ENCODE measurements at places on chromosomes 16 and 17.

- no peaks in the 10 kb centered on the region for H3K4me1 ChIP-seq
- H3K27ac ChIP-seq: no peak overlapping the region
- DNase-seq: no peak
- no peak overlapping the region for H3K4me3 ChIP-seq
Observed at GRCh38 chr17:57995076-57995956, 7.3 kb upstream of the VEZF1 start.

DNA sequence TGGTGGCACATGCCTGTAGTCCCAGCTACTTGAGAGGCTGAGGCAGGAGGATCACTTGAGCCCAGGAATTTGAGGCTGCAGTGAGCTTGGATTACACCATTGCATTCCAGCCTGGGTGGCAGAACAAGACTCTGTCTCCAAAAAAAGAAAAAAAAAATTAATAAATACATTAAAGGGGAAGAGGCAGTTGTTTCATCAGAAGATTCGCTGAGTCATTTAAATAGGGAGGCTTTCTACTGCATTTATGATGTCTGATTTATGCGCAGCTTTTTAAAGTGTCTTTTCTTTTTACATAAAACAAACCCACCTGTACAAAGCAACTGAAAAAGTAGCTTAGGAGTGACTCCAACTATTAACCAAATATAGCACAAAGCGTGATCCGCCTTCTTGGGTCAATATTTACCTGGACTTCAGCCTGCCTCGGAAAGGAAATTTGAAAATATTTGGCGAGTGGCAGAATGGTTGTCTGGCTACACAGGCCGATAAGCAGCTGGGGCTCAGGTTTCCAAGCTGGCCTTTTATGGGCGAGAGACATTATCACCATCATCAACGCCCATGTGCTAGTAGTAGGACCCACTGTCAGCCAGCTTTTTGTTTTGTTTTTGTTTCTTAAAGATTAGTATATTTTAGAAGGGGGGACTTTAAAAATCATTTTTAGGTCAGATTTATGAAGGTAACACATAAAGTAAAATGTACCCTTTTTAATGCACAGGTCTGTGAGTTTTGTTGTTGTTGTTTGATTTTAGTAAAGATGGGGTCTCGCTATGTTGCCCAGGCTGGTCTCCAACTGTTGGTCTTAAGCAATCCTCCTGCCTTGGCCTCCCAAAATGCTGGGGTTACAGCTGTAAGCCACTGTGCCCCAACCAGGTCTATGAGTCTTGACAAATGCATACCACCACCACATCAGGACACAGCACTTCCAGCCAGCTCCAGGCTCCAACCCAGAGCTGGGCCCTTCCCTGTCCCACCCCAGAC, 42.5 kb upstream of the RASD1 start:
- H3K27ac ChIP-seq: no peak overlapping the region
- H3K4me3 ChIP-seq: no peak overlapping the region
- no peaks in the 10 kb centered on the region for H3K4me1 ChIP-seq

- H3K27ac ChIP-seq: no peak overlapping the region
- no peaks in the 10 kb centered on the region for H3K4me1 ChIP-seq
- no peak overlapping the region for H3K4me3 ChIP-seq
- no peaks in the 10 kb centered on the region for H3K36me3 ChIP-seq
Observed at GRCh38 chr16:51268237-51268636, 117.2 kb upstream of the SALL1 start.

GRCh38 chr17:82865274-82865673, 25.5 kb upstream of the ZNF750 start:
- H3K4me3 ChIP-seq: no peak overlapping the region
- DNase-seq: no peak
- H3K27me3 ChIP-seq: no peaks in the 10 kb centered on the region
- no peaks in the 10 kb centered on the region for H3K36me3 ChIP-seq
- peaks cover 11% of the 10 kb centered on the region for H3K4me1 ChIP-seq
- no peak overlapping the region for H3K27ac ChIP-seq

- no peaks in the 10 kb centered on the region for H3K4me1 ChIP-seq
- H3K36me3 ChIP-seq: no peaks in the 10 kb centered on the region
- H3K27ac ChIP-seq: no peak overlapping the region
- H3K27me3 ChIP-seq: no peaks in the 10 kb centered on the region
- H3K4me3 ChIP-seq: no peak overlapping the region
Observed at GRCh38 chr17:51833620-51834019, 324.9 kb downstream of the CA10 start.

DNA sequence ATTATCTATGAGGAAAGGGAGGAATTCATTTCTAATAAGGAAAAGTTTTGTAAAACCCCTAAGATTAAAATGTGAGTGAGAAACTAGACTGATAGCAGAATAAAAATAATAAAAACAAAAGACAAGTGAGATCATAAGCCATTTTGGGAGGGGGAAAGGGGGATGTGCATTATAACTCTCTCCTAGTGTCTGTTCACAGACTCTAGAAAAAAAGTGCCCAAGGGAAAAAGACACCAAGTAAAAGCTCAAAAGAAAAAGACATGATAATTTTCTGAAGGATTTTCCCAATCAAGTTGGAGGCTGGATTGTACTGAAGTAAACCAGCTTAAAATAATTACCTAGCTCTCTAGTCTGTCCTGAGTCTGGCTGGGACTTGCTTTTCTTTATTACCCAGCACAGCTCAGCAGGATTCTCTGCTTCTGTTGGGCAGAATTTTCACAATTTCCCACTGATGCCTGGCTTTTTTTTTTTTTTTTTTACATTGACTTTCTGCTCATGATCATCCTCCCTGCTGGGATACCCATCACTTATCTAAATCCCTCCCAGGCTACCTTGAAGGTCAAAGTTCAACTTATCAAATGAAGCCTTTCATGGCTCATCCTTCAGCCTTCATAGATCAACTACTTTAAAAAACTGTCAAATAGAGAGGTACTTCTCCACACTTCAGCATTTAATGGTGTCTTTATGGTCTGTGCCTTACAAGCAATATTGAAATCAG, 124.2 kb upstream of the KCNJ16 start:
- DNase-seq: no peak
- no peaks in the 10 kb centered on the region for H3K27me3 ChIP-seq
- no peak overlapping the region for H3K4me3 ChIP-seq
- no peak overlapping the region for H3K27ac ChIP-seq
- H3K4me1 ChIP-seq: no peaks in the 10 kb centered on the region

GRCh38 chr17:66301864-66302741, at the start of gene PRKCA:
PRKCA (plus strand) TSS chr17:66302613.
- H3K4me3 ChIP-seq: peak within 1 kb of the TSS; percentile 76
- H3K27ac ChIP-seq: peak within 1 kb of the TSS; percentile 20
- H3K4me1 ChIP-seq: peaks cover 9% of the 10 kb centered on the region
- no peaks in the 10 kb centered on the region for H3K27me3 ChIP-seq
- no peaks in the 10 kb centered on the region for H3K36me3 ChIP-seq

GRCh38 chr17:6495450-6496115, 51.3 kb downstream of the PIMREG start:
- peaks cover 13% of the 10 kb centered on the region for H3K4me1 ChIP-seq
- no peaks in the 10 kb centered on the region for H3K27me3 ChIP-seq
- no peak for DNase-seq
- H3K4me3 ChIP-seq: no peak overlapping the region
- H3K36me3 ChIP-seq: no peaks in the 10 kb centered on the region
- H3K27ac ChIP-seq: no peak overlapping the region

DNA sequence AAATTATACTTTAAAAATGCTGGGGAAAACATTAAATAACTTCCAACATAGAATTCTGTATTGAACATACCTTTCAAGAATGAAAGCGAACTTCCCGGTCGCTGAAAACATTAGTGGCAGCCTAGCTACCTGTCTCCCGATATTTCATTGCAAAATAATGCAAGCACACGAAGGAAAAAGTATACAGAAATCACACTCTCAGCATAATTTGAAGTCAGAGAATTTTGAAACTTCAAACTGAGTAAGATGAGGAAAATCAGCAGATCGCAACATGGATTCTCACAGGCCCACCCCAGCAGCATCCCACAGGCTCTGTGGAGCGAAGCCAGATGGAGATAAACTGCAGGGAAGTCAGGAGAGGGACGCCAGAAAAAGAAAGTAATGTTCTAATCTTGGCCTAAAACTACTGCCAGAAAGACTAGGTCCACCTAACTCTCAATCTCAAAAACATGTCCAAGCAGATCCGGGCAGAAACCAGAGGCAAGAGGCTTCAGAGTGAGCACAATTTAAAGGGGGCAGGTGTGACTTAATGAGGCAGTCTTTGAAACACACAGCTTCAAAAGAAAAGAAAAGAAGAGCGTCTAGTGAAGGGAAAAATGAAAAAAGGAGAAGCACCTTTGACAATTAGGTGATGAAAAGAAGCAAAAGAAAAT, 4.8 kb upstream of the GOSR1 start:
- H3K27me3 ChIP-seq: no peaks in the 10 kb centered on the region
- peak overlapping the region; percentile 90 for H3K4me3 ChIP-seq
- no peak for DNase-seq
- peaks cover 13% of the 10 kb centered on the region for H3K4me1 ChIP-seq
- peak overlapping the region; percentile 72 for H3K27ac ChIP-seq

DNA sequence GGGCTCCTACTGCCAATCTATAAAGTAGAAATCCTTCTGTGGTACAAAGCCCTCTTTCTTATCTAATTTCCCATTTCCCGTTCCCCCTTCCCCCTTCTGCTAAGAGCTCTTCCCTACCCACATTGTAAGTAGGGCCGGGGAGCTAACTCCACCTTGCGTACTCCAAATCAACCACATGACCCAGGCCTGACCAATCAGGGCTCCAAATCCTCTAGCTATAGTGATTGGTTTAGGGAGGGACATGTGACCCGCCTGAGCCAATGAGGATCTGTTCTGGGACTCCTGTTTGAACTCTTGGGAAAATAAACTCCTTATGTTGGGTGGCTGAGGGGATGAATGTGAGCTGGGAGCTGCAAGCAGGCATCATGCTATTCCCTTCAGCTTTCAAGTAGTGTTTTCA, 40.9 kb upstream of the MEOX1 start:
- no peaks in the 10 kb centered on the region for H3K27me3 ChIP-seq
- H3K4me3 ChIP-seq: no peak overlapping the region
- no peaks in the 10 kb centered on the region for H3K36me3 ChIP-seq
- peaks cover 9% of the 10 kb centered on the region for H3K4me1 ChIP-seq
- H3K27ac ChIP-seq: no peak overlapping the region
- DNase-seq: no peak

- H3K27ac ChIP-seq: no peak overlapping the region
- no peaks in the 10 kb centered on the region for H3K27me3 ChIP-seq
- H3K4me3 ChIP-seq: no peak overlapping the region
- no peaks in the 10 kb centered on the region for H3K4me1 ChIP-seq
Observed at GRCh38 chr16:17420816-17421215, 49.9 kb downstream of the XYLT1 start.

- DNase-seq: no peak
- no peak overlapping the region for H3K27ac ChIP-seq
- H3K4me3 ChIP-seq: no peak overlapping the region
- H3K36me3 ChIP-seq: no peaks in the 10 kb centered on the region
- H3K4me1 ChIP-seq: no peaks in the 10 kb centered on the region
Observed at GRCh38 chr16:50887500-50888298, 145.8 kb downstream of the CYLD start.

DNA sequence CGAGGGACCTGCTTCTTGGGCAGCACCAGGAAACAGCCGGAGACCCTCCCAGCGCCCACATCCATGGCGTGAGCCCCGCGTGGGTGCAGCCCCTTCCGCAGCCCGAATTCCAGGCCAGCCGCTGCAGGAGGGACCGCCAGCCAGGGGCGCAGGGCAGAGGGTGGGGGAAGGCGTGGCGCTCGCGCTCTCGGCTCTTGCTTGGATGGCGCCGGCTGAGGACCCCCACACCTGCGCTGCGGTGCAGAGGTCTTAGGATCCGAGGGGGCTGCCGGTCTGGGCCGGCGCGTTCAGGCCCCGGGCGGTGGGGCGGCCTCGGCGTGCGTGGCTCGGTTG, 28.8 kb downstream of the ACTG1 start:
- H3K27ac ChIP-seq: no peak overlapping the region
- H3K36me3 ChIP-seq: no peaks in the 10 kb centered on the region
- no peak for DNase-seq
- H3K4me1 ChIP-seq: peaks cover 4% of the 10 kb centered on the region
- peak overlapping the region; percentile 42 for H3K4me3 ChIP-seq

GRCh38 chr16:78100112-78100467, 636 bp downstream of the WWOX start:
- H3K27me3 ChIP-seq: no peaks in the 10 kb centered on the region
- H3K4me1 ChIP-seq: peaks cover 23% of the 10 kb centered on the region
- H3K36me3 ChIP-seq: no peaks in the 10 kb centered on the region
- DNase-seq: no peak
- peak overlapping the region; percentile 86 for H3K27ac ChIP-seq

DNA sequence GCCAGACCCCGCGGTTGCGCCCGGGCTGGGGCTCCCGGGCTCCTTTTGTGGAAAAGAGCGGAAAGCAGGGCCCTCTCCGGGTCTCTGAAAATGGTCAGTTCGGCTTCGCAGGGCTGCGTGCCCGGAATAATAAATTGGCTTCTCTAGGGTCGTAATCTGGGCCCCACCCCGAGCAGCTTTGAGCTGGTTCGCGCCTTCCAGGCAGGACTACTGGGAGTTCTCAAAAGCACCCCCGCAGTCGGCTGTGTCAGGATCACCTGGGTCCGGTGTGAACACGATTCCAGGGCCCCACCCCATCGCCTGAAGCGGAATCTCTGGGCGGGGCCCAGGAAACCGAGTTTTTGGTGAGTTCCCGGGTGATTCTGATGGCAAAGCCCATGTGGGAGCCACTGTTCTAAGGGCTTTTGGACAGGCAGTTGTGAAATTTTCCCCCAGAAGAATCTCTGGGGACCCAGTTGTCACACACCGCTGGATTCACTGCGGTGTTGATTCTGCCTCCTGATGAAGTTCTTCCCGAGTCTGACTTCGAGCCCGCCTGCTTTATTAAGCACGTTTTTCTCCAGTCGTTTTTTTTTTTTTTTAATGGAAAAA, 77.0 kb downstream of the MRC2 start:
- H3K27ac ChIP-seq: peak overlapping the region; percentile 84
- DNase-seq: peak; percentile 60
- H3K4me3 ChIP-seq: peak overlapping the region; percentile 51
- no peaks in the 10 kb centered on the region for H3K36me3 ChIP-seq
- peaks cover 29% of the 10 kb centered on the region for H3K4me1 ChIP-seq

DNA sequence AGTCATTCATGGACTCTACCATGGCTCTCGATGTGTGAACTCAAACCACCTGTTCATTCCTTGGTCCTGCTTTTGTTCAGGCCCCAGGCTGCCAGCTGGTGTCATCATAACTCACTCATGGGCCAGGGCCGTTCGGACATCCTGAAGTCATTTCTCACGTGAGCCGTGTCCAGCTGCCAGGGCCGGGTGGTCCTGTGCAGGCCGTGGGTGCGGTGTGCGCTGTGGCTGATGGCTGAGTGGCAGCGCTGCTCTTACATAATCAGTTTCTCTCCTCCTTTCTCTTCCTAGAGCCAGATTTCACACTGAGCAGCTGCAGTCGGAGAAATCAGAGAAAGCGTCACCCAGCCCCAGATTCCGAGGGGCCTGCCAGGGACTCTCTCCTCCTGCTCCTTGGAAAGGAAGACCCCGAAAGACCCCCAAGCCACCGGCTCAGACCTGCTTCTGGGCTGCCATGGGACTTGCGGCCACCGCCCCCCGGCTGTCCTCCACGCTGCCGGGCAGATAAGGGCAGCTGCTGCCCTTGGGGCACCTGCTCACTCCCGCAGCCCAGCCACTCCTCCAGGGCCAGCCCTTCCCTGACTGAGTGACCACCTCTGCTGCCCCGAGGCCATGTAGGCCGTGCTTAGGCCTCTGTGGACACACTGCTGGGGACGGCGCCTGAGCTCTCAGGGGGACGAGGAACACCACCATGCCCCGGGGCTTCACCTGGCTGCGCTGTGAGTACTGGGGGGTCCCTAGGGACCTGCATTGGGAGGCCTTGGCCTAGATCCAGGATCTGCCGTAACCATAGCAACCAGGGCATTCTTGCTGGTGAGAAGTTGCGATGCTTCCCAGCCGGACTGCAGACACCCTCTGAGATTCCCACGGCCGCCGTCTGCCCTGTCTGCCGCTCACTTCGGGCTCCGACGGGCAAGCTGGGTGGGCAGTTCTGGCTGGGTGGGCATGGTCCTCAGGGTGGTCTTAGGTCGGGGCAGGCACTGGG, at the start of gene IL34:
Gene IL34, plus strand, starts transcription at position 300 of the 982 bp plus-strand sequence. Its CDS starts 389 bp downstream, at position 689.
- H3K4me1 ChIP-seq: no peaks in the 10 kb centered on the region
- DNase-seq: no peak
- no peak within 1 kb of the TSS for H3K27ac ChIP-seq
- no peaks in the 10 kb centered on the region for H3K27me3 ChIP-seq
- no peak within 1 kb of the TSS for H3K4me3 ChIP-seq

Measured in keratinocyte (primary cell).